Head of caudate nucleus (tissue), 42 donors: ENCODE measurements at places on chromosomes 5 and 9.

DNA sequence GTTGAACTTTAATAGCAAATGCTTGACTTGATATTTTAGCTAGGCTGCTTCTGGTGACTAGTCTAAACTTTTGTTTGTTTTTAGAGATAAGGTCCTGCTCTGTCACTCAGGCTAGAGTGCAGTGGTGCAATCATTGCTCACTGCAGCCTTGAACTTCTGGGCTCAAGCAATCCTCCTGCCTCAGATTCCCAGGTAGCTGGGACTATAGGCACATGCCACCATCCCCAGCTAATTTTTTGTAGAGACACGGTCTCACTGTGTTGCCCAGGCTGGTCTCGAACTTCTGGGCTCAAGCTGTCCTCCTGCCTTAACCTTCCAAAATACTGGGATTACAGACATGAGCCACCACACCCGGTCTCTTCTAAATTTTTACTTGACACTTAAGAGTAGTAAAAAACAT, 20.7 kb downstream of the CDC37L1 start:
- DNase-seq = no peak

DNA sequence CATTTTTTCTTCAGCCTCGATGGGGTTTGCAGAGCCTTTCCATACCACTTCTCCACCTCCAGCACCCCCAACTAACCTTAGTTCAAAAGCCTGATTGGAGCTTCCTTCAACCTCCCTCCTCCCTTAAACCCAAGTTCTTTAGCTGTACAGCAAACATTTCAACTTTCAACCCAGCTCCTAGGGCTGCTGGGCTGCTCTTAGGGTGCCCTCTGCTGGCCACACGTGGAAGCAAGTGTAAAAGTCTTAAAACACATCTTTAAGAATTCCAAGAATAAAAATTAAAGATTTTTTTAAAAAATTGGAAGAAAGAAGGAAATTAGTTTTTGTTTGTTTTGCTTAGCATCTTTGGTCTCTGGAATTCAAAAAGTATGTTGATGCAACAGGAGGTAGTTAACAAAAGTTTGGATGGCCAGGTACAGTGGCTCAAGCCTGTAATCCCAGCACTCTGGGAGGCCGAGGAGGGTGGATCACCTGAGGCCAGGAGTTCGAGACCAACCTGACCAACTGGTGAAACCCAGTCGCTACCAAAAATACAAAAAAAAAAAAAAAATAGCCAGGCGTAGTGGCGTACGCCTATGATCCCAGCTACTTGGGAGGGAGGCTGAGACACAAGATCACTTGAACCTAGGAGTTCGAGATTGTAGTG, 15.5 kb upstream of the HSD17B3 start:
- peak; percentile 72 for DNase-seq

DNA sequence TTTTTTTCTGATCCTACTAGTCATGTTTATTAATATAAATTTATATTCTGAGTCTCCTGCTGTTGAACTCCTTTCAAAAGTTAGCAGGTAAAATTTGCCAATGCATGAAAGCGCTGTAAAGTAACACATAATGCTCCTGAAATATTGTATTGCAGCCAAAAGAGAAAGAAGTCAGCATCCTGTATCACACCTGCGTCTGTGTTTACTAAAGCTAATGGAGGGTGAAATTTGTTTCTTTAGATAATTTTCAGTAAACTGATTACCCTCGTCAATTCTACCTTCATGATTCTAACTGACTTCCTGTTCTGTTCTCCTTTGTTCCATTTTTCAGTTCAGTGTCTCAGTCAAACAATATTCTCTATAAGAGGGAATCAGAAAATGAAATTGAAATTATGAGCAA, 415.4 kb downstream of the CDH9 start:
- DNase-seq = no peak

DNA sequence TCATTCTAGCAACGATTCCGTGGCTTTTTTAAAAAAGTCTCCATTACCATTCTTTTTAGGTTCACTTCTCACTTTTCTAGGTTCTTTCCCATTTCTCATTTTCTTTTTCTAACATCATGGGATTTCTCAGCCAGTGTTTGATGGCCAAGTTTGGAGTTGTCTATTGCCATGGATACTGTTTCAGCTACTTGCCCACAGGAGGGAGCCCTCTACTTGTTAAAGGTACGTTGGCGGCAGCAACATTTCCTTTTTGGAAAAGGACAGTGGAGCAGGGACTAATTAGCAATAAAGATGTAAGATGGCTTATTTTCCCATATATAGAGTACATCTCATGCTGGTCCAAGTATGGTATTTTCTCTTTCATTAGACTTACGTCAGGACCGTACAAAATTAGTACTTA, 2257.5 kb upstream of the C9orf72 start:
- no peak for DNase-seq

- DNase-seq = no peak
Measured at GRCh38 chr5:134934202-134934601, 29.3 kb downstream of the PCBD2 start.

GRCh38 chr5:82821846-82822633, 255.2 kb downstream of the TMEM167A start:
- no peak for DNase-seq
